ENCODE measurements at places on chromosomes 4 and X.

DNA sequence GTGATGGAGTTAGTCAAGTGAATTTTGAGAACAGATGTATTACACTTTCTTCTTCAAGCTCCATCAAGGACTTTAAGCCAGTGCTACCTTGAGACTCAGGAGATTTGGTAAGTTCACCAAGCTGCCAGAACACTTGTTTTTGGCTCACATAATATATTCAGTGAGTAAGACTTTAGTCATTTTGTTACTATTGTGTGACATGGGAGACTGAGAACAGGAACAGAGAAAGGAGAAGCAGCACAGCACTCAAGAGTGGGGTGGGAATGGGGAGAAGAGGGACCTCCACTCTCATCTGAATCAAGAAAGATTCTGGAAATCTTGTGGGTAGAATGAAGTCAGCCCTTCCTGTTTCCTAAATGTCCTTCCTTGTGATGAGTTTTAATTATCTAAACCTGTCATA lies 87.3 kb upstream of the TET2 start:
- no peak for DNase-seq

DNA sequence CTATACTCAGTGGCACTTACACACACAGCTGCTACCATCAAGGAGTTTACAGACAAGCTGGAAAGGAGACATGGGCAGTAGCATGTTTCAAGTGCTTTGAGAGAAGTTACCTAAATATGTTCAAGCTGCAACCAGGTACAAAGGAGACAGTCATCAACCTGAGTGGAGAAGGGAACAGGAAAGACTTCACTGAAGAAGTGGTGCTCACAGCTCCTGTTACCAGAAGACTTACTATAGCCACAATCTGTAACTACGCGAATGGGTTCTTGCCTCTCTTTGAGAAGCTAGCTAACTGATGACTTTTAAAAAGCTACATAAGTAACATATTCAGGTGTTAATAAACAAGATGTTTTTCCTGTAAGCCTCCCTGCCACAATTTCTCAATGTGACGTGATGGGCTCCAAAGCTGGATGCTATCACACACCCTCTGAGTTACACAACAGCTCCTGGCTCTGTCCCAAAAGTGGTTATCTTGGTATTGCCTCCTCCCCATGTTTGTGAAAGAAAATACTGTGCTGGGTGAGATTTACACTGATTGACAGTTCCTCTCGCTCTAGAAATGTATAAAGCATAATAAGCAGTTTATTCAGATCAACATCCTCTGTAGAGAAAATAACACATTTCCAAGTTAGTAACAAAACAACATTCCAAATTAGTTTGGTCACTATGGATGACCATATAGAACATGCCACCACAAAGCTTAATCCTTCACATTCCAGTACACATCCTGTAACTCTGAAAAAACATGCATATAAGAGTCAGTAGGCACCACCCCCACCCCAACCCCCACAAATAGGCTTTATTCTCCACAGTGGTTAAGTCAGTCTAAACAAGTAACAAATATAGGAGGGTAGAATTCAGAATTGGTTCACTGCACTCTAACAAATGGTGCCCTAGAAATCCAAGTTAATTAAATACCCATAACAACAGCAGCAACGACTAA lies 81.8 kb downstream of the FRYL start:
- peak; percentile 63 for DNase-seq

DNA sequence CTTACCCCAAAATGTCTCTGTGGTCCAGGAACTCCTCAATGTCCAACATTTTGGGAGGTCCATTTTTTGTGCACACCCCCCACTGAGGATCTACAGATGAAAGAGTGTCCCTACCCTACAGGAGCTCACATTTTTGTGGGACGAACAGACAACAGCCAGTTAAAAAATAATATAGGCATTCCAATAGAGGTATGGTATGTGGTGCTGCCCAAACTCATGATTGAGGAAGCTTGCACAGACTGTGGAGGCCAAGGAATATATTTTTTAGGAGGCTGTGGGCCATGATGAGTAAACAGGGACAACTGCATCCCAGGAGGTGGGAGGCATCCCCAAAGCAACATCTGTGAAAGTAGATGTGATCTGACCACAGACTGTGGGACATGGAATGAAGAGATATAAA lies 181.0 kb upstream of the HCCS start:
- DNase-seq: no peak

DNA sequence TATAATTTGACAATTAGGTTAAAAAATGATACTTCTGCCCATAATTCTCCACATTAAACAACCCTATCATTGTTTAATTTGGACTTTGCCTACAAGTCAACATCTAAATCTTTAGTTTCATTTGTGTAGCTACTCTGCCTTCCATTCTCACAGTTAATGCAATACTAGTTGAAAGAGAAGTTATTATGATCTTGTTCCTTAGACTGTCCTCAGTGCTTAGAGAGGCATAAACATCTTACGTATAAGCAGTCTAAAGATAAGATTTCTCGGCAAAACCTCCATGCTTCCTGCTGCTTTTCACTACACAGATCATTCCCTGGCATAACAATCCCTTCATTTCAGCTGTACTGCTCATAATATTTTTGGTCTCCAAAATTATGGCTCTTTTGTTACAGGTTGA lies 105.1 kb upstream of the CAMK2D start:
- DNase-seq: no peak

- no peak for DNase-seq
Observed at GRCh38 chr4:153023139-153023538, 87.0 kb downstream of the FHDC1 start.

- peak; percentile 63 for DNase-seq
Observed at GRCh38 chr4:3880615-3881120, 114.5 kb downstream of the ADRA2C start.

- no peak for DNase-seq
Observed at GRCh38 chr4:112726041-112726440, 89.1 kb downstream of the LARP7 start.

DNA sequence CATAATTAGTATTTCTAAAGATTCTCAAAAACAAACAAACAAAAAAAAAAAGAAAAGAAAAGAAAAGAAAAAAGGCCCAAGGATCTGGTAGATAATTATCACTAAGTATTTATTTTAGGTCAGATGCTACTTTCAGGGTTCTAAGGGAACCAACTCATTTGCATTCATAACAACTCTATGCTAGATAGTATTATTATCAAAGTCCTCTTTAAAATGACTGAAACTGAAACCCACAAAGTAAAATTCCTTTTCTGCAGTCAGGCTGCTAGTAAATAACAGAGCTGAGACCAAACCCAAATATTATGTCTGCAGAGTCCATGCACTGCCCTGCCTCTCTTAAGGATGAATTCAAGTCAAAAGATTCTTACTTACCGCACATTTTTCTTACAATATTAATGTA lies 38.3 kb upstream of the MAPK10 start:
- DNase-seq: no peak

- no peak for DNase-seq
Observed at GRCh38 chrX:23776363-23776762, 6.6 kb upstream of the SAT1 start.

DNA sequence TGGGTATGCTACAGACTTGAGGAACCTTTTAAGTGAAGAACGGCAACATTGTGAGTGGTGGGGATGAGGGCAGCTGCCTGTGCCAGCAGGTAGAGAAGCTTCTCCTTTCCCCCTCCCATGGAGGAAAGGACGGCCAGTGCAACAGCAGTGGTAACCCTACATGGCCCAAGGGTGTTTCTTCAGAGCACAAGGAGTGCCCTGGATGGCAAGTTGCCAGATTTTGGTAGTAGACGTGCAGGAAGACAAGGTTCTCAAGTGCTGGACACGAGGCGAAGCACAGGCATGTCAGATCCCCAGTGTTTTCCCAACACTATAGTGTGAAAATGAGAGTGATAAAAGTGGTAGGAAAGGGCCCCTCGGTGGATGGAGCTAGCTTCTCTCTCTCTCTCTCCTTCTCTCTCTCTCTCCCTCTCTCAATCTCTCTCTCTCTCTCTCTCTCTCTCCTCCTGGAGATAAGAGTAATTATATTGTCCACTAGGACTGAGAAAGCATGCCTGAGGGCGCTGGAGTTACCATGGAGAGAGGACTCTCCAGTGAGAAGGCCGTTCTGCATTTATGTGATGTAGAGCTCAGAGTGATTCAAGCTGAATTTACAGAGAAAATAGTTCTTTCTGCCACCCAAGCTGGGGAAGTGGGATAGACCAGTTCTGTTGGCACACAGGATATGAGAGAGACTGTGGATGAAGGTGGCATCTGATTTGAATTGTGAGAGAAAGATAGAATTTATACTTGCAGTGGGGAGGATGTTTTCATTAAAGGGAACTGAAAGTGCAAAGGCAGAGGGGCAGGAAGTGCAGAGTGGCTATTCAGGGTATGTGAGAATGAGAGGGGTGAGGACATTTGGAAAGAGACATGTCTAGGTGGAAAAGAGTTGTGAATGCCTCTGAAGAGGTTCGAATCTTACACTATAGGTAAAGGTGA lies 25.7 kb upstream of the TRPC3 start:
- DNase-seq: no peak

DNA sequence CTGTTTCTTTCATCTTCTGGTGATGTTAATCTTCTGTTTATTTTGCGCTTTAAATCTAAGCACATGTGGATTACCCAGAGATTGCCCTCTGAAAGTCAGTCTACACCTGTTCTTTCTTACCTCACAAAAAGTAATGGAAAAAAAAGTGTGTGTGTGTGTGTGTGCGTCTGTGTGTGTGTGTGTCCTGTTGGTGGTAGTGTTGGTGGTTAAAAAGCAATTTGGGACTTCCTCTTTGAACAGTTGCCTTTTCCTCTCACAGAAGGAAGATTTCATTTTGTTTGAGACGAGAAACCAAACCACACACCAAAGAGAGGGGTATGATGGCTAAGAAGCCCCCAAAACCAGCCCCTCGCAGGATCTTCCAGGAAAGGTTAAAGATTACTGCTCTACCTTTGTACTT lies at the start of gene STAP1:
Gene STAP1 (plus strand): TSS at position 235 of the 400 bp plus-strand sequence. CDS start 83 bp downstream, at position 318.
- no peak for DNase-seq

GRCh38 chrX:151176231-151176750 lies at the start of gene GPR50:
GPR50 (plus strand) TSS chrX:151176584; CDS start chrX:151176722, 138 bp downstream.
- no peak for DNase-seq

- no peak for DNase-seq
Observed at GRCh38 chr4:69713593-69713992, 46.8 kb downstream of the SULT1B1 start.

DNA sequence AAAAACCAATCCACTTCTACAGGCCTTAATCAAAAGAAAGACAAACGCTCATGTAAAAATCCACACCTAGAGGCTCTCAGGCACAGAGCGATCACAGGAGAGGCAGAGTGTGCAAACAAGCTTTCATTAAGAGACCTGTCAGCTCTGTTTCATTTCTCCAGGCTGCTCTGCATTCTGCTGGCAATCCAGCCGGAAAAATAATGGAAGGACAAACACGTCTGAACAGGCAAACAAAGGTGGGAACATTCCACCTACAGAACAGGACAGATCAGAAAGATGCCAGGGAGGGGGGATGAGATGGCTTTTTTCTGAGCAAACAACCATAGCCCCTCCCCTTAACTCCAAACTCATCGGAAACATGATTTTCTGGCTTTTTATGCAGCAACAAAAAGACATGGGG lies 9.7 kb downstream of the SOD3 start:
- DNase-seq: no peak

DNA sequence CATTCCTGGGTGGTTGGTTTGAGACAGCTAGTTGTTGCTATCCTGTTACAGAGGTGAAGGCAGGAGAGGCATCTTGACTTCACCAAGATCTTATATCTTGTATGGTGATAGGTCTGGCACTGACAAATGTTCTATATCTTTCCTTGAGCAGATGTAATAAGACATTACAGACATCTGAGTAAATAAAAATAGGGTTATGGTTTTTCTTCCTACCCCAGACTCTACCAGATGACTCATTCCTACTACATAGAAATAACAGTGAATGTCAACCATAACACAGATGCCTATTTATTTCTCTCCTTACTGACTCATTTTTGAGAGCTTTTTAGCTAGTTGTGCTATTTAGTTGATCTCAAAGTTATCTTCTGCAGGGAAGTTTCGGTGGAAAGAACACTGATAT lies 21.9 kb downstream of the HNRNPH2 start:
- DNase-seq: no peak

GRCh38 chr4:504076-504475 lies 5.1 kb downstream of the PIGG start:
- DNase-seq: no peak

- no peak for DNase-seq
Observed at GRCh38 chr4:76640353-76640910, 205.4 kb downstream of the SHROOM3 start.

DNA sequence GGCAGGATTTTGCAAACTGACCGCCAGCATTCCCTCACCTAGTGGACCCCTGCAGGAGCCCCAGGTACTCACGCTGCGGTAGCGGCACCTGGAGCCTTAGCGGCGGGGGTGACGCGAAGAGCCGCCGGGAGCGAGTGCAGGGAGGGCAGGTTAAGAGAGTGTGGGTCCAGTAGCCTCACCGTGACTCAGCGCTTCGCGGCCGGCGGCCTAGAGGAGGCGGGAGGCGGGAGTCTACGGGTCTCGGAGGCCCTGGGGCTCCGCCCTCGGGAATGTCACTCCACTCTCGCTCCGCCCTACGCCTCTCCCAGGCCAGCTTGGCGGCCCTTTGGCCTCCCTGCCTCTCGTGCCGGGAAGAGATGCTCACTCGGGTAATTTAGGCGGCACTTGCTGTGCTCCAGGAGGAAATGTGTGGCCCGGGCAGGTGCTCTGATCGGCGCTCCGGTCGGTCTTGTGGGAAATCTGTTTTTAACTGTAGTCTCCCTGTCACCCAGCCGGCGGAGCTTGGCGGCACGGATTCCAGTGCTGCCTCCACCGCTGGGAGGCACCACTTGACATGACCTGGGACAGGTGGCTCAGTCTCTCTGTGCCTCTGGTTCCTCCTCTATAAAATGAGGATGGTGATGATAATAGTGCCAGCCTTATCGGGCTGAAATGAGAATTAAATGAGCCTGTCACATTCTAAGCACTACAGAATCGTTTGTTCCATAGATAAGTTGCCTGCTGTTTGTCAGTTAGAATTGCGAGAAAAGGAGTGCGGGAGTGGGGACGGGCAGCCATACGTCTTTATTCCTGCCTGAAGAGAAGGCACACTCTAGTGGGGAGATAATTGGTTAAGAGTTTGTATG lies at the start of gene PIR:
Gene PIR (minus strand): TSS at position 216 of the 845 bp plus-strand sequence. CDS start 2,076 bp downstream, outside the sequence.
- DNase-seq: peak; percentile 87

- DNase-seq: no peak
Observed at GRCh38 chr4:128552586-128552907, 257.0 kb upstream of the JADE1 start.

DNA sequence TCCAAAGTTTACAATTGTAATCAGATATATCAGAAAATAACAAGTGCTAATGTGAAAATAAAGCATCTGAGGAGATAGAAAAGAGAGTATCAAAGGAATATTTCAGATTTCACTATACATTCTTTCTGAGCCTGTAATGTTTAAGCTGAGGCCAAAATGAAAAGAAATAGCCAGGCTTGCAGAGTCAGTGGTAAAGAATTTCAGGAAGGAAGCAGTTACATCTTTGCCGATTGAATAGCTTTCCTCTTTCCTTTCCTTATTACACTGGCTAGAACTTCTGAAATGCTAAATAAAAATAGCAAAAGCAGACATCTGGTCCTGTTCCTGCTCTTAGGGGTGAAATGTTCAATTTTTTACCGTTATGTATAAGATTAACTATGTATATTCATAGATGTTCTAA lies 1441.6 kb upstream of the PCDH7 start:
- no peak for DNase-seq

Measured in heart right ventricle (tissue), 16 donors.